ENCODE measurements at places on chromosomes 5 and 9.
A peak's percentile ranks its signal among the peaks of the same experiment; 100 is the strongest.

DNA sequence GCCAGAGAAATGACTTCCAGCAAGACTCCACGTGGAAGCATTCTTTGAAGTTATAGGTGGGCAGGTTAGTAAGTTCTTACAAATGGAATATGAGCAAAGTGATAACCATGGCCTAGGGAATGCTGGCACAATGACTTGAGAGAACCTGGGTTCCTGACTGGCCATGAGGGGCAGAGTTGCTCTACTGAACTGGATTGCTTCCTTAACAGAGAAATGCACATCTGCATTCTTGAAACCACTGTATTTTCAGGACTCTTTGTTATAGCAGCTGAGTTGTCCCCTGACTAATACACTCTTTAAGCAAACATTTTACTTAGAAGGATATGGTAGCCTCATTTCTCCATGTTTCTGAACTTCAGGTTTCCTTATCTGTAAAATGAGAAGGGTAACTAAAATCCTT is 108.3 kb upstream of the GNA14 start:
- no peak for DNase-seq

DNA sequence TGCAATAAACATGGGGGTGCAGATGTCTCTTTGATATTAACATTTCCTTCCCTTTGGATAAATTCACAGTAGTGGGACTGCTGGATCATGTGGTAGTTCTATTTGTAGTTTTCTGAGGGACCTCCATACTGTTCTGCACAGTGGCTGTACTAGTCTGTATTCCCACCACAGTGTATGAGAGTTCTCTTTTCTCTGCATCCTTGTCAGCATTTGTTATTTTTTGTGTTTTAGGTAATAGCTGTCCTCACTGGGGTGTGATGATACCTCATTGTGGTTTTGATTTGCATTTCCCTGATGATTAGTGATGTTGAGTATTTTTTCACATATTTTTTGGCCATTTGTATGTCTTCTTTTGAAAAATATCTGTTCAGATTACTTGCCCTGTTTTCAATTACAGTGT is 562.5 kb downstream of the CSNK1G3 start:
- no peak for DNase-seq

- DNase-seq: peak; percentile 69
These were observed at the start of gene STXBP1 for GRCh38 chr9:127611899-127612790. STXBP1 (plus strand) TSS chr9:127612277; CDS start chr9:127612404, 127 bp downstream.

GRCh38 chr9:114308361-114308950 is 14.4 kb upstream of the ORM1 start:
- no peak for DNase-seq

GRCh38 chr5:153511622-153512021 is 21.2 kb downstream of the GRIA1 start:
- DNase-seq: no peak

DNA sequence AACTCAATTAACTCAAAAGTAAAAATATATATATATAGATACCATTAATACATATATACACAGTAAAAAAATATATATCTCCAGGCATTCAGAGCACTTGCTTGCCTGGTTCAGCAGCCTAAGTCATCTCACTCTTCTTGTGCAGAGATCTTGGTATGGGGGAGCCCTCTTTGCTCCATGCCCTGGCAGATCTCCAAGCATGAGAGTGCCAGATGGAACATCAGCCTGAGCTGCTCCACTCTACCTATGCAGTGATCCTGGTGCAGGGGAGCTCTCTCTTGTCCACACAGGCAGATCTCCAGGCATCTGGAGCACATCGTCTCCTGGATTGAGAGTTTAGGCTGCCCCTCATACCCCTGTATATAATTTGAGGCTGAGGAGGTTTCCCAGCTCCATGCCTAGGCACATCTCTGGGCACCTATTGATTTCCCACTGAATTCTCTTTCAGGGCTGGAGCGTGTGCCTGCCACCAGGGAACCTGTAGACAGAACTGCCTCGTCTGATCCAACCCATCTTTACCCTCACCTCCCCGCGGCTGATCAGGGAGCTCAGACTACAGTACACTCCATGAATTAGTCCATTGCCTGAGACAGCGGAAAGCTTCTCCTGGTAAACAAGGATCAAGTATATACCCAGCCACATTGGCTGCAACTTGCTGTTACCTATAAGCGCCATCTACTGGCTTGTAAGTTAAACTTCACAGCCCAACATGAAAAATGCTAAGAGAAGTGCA is 342.4 kb upstream of the GRIA1 start:
- DNase-seq: peak; percentile 76

DNA sequence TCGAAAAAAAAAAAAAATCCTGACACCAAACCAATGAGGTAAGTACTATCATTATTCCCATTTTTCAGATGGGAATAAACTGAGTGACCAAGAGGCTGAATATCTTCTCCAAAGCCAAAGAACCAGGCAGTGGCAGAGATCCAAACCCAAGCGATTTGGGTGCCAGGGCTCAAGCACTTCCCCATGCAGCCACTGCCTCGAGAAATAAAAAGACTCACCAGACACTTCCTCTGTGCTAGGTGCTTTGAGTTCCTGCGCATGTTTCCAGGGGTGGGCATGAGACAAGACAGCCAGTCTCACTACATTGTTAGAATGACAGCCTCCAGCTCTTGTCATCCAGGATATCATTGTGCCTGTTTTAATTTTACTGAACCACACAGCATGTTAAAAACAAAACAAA is 2.3 kb upstream of the RPL26L1 start:
- DNase-seq: peak; percentile 50

DNA sequence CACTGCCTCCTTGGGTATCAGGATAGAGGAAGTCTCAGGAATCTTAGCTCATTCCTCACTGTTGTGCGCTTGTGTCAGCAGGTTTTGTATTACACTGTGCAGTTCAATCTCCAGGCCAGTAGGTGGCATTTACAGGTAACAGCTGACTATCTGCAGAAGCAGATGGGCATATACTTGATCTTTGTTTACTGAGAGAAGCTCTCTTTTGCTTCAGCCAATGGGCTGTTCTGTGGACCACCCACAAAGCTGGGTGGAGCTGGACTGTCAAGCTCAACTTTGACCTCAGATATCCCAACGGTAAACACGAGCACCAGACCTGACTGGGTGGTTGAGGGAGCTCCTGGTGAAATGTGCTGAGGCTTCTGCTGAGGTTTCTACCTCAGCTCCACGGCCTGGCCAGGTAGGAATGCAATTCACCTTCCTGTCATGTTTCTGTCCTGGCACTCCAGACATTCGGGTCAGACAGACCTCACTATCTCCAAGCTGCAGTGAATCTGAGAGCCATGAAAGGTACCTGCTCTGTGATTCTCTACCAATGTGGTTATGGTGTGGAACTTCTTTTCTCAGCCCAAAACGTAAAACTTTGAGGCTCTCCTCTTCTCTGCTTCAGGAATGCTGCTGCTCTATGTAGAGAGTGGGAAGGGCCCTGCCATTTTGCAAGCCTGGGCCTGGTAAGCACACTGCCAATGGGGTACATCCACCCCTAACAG is 167.9 kb upstream of the ACTBL2 start:
- peak; percentile 70 for DNase-seq

GRCh38 chr9:6216951-6217350 is 1.3 kb downstream of the IL33 start:
- DNase-seq: no peak

DNA sequence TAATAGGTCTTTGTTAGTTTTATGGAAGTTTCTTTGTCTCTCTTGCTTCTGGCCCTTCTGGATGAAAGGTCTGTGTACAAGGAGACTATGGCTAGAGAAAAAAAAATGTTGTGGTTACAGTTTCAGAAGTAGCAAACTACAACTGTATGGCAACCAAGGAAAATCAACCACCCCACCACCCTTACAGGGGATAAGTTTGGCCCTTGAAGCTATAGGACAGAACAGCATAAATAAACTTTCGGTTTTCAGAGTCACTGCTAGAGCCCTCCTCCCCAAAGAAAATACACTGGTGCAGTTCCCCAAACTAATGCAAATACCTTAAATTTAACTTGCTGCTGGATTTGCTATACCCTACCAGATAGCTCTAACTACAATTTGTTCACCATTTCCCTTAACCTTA is 1216.7 kb downstream of the EFNA5 start:
- no peak for DNase-seq

DNA sequence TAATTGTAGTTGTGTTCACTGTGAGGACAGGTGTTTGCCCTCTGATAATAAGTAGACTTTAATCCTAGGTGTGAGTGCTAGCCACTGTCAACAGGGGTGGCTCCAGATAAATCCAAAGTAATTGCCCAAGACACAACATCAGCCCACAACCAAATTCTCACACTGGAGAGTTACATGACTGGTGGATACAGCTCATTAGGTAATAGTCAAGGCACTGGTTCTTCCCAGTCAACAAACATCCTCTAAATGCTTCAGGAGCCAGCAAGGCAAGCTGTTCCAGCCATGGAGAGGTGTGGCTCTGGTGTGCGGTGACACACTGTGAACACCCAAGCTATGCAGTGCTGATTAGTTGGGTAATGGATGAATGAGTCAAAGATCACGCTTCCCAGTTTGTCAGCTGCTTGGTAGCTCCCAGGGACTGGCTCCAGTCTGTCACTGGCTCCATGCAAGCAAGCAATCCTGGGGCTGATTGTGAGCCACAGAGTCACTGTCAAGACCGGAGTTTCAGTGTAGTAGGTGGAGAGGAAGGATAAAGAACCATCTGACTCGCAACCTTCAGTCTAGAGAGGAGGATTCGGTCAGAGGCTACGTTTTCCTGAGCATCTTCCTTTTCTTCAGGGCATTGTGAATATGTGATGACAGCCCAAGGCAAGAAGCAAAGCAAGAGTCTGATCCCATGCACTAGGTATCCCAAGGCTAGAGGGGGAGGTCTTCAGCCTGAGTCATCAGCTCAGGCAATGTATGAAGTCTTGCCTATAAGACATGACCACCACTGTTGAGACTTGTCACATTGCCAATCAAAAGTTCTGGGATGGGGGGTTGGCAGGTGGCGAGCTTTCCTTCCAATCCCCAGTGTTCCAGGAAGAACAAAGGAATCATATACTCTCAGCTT is 63.1 kb downstream of the UGCG start:
- peak; percentile 98 for DNase-seq

DNA sequence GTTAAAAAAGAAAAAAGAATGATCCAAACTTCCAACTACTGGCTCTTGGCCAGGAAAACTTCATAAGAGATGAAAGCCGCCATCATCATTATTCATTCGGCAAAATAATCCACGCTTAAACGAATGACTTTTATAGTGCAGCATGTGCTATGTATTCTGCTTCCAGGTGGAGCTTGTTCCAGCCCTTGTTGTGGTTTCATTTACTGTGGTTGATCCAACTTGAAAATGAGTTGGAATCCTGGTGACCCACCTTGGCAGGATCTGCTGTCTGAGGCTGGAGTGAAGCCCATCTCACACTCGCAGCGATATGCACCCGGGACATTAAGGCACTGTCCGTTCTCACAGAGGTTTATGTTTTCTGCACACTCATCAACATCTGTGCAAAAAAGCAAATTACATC is 209.6 kb downstream of the FBN2 start:
- DNase-seq: no peak

DNA sequence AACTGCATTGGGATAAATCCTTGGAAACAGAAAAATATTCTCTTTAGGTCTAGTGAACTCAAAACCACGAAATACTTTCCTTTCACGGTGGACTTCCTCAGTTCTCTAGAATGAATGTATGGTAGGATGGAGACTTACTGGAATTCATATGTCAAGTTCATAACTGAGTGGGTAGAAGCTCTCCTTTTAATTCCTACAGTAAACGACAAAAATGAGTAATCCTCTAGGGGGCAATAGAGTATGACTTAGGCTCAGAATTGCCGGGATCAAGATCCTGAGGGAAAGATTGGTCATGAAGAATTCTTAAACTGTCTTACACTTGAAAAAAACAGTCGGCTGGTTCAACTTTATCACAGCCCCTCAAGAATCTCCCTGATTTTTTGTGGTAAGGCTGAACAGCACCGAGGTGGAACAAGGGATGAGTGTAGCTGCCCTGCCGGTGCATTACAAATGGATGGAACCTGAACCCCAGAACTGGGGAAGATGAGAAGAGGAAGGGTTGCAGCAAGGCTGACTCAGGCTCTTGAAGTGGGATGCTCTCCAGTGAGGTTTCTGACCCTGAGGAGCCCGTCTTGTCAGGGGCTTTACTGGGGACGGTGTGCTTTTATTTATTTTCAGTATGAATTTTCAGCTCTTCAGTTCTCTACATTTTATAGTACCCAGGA is 14.0 kb upstream of the LOX start:
- DNase-seq: peak; percentile 79

DNA sequence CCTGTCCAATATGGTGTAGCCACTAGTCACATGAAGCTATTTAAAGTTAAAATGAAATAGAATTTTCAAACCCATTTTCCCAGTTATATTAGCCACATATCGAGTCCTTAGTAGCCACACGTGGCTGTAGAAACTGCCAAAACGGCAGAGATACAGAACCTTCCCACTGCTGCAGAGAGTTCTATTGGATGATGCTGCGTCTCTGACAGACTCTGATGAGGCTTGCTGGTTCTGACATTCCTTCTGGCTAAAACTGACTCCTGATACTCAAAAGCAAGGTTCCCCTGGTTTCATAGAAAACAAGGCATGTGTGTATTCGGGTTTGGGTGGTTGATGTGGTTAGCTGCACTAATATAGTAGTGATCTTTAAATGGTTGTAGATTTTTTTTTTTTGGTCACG is 91.5 kb downstream of the TLE4 start:
- peak; percentile 51 for DNase-seq

DNA sequence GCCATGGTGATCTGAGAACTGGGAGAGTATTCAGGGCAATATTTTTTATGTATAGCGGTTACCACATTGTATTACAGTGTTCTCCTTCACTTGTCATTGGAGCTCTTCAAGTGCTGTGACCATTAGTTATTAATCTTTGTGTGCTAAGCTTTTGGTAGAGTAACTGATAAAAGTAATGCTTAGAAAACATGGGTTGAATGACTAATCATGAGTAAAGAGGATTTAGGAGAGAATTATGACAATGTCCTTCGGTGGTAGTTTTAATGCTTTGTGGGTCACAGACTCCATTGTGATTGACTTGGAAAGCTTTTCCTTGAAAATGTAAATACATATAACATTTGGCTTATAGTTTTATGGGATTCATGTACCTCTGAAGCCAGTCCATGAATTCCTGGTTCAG is 21.4 kb downstream of the TGFBR1 start:
- DNase-seq: no peak

DNA sequence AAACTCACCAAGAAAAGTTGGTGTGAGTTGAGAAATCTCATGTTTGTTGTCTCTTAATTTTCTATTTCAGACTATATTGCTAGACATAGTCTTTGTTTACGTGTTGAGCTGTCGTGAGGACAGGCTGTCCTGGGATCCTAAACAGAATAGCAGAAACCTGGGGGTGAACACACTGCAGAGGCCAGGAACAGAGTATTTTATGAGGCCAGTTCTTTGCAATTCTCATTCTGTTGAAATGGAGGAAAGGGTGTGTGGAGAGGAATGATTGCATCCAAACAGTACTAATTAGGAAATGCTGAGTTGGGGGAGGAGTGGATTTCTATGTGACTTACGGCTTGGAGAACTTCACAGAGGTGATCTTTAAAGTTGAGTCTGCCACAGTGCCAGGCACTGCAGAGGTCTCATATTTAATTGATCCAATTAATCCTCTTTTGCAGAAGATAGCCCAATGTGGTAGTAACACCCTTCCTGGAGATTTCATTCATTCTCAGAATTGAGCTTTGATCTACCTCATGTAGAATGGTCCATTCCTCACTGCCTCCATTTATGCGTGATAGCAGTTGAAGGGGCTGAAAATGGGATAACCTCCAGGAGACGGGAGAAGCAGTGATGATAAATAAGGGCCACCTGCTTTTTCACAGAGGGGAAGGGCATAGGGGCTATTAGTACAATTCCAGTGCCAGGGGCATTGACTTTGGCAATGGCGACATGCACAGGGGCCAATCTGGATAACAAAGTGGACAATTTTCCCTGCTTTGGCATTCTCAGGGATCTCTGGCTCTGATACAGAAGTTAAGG is 84.7 kb upstream of the TNFAIP8 start:
- no peak for DNase-seq
